SIG-M5 (cell line): ENCODE measurements at places on chromosomes 1 and 21.

- no peak for DNase-seq
Measured at GRCh38 chr1:184504040-184504954, 117.5 kb downstream of the C1orf21 start.

DNA sequence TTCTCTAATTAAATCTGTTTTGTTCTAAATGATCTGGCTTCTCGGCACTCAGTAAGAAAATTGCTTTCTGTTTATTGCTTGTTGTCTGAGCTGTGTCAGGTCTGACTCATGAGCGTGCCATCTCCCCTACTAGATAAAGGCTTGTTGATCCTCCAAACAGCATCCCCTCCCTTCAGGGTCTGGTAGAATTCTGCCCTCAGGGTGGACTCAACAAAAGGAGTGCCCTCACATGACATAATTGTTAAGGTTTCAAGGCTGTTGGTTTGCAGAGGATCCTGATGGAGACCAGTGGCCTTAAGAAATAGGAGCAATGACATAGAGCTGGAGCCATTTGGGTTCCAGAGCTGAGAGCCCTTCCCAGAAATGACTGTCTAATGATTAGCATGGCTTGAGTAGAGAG, 36.0 kb upstream of the ATP2B4 start:
- DNase-seq = no peak

DNA sequence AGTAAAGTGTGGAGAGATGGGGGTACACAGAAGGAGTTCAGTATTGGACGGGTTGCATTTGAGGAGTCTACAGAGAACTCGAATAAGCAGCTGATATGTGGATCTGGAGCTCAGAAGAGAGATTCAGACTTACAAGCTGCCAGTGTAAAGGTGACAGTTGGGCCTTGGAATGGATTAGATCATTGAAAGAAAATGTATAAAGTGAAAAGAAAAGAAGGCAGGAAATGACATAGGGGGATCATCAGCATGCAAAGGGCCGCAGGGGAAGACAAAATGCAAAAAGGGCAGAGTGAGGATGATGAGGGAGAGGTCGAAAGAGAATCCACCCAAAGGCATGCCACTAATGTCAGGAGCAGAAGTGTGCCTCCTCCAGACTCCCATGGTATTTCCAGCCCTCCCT, 273.3 kb downstream of the TNR start:
- DNase-seq = no peak

- DNase-seq = no peak
Measured at GRCh38 chr1:212035835-212036605, 472 bp downstream of the DTL start.

- DNase-seq = no peak
Measured at GRCh38 chr1:111212634-111213335, 12.3 kb upstream of the DENND2D start.

DNA sequence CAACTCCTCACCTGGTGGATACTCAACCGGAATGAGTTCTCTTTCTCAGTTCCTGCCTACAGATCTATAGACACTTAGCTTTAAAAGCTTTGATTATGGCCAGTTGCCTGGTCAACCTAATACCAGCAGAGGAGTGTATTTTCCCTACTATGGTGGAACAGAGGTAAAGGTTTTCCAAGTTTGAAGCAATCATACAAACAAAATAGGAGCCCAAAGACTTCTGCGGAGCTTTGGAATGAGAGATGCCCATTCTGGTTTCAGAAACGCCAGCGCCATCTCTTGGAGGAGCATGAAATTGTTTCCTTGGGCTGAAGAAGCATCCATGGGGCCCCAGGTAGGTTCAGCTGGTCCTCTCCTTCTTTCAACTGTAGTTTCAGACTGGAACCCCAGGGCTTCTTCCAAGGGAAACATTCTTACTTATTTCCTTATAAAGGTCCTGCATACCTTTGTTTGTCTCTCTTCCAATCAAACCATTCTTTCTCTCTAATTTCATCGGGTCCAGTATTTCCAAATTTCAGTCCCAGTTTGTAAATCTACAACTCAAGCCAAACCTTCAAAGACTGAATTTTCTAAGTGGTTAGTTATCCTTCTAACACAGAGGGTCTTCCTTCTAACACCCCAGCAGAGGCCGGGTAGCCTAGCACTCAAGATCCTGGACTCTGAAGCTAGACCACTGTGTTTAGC, 95.9 kb downstream of the KCNJ15 start:
- no peak for DNase-seq

DNA sequence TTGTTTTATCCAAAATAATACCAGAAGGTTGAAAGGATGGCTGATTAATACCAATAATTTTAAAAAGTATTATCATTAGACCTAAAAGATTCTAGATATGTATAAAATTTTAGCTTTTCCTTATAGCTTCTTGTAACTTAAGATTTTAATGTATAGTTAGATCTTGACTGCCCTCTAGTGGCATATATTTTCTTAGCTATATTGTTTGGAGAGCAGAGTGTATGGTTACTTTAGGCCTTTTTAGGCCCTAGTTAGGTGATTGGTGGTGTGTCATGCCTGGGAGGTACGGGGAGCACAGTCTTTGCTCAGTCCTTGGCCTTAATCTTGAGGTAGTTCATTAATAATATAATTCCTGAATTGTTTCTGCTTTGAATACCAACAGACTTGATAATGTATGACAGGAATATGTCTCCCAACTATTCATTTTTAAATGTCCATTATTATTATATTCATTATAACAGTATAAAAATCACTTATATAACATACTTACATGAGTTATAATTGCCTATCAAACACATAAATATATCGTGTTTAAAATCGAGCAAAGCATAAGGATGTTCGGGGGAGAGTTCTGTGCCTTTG, 328.4 kb downstream of the ZP4 start:
- DNase-seq = peak; percentile 35

- no peak for DNase-seq
Measured at GRCh38 chr1:11527541-11528452, 48.8 kb downstream of the DISP3 start.
